NCI-H226 (cell line): ENCODE measurements at places on chromosomes 2 and 18.

GRCh38 chr2:61165946-61166345 is 4.0 kb downstream of the C2orf74 start:
- peak; percentile 43 for DNase-seq

GRCh38 chr2:54558188-54559005 is 102.3 kb downstream of the SPTBN1 start:
- DNase-seq = peak; percentile 59

DNA sequence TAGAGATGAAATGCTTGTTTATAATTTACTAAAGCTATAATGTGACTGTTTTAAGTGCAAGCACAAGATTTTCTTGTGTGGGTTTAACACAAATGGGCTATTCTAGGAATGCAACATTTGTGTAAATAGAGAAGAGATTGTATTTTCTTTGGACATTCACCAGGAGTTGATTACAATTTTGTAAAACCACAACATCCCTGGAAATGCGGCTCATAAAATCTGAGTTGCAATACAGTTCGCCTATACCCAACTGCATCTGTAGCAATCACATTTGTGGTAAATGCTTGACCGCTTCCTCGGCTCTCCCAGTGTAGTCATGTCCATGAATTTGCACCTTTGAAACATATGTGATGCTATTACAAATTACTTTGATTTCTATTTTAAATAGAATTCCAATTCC is 348.7 kb upstream of the CDH20 start:
- DNase-seq = peak; percentile 43

- no peak for DNase-seq
Observed at GRCh38 chr2:168136392-168136977, 110.9 kb downstream of the STK39 start.
